Activated T-helper 1 cell treated with anti-CD3 and anti-CD28 coated beads, Interleukin-2, amount 50 U/mL, for 16 hours (primary cell): ENCODE measurements at places on chromosomes 1 and 21.

DNA sequence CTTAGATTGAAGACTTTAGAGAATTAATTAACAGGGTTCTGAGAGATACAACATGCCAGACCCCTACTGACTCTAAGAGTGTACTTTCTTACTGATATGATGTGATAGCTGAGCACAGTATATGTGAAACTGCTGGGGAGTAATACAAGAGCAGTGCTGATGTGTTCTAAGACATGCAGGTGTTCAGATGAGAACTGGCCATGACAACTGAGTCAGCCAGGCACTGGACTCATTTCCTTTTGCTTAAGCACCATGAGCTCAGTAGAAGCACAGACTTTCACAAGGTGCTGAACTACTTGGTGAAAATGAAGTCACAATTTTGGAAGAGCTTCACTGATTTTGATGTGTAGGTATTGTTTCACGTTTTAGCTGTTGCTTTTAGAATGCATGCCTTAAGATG is 15.9 kb upstream of the POGZ start:
- DNase-seq: no peak

GRCh38 chr1:72097851-72098570 is 184.3 kb downstream of the NEGR1 start:
- no peak for DNase-seq

- no peak for DNase-seq
Observed at GRCh38 chr1:86858524-86859261, 55.2 kb downstream of the SELENOF start.

GRCh38 chr21:21216047-21216446 is 217.8 kb downstream of the NCAM2 start:
- DNase-seq: no peak

GRCh38 chr1:117815926-117816325 is 113.5 kb downstream of the GDAP2 start:
- no peak for DNase-seq

- no peak for DNase-seq
Observed at GRCh38 chr1:236002572-236002971, 62.3 kb downstream of the NID1 start.

GRCh38 chr1:1672181-1672965 is 13.6 kb upstream of the CDK11B start:
- no peak for DNase-seq

GRCh38 chr1:40861224-40862003 is 749 bp downstream of the CITED4 start:
- DNase-seq: no peak

GRCh38 chr1:81470275-81470674 is 330.5 kb upstream of the ADGRL2 start:
- DNase-seq: no peak

DNA sequence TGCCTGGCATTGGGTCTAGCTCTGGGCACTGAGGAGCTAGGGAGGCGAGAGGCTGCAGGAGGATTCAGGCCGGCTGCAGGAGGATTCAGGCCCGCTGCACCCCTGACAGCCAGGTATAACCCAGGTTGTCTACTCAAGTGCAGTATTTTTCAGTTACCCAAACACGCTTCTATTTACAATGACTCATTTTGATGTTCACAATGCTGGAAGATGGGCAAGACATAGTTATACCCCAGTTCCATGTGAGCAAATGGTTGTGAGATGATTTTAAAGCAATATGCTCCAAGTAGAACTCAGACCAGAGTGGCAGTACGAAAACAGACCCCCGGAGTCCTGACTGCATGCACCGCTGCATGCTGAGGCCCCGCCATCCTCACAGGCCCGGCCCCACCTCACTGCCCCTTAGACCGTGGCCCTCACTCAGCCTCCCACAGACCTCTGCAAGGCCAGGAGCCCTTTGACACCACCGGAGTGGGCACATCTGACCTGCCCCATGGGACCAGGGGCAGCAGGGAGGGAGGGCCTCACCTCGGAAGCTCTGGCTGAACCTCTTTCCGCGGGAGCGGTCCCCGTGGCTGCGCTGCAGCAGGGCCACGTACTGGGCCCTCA is 553 bp downstream of the LEFTY1 start:
- no peak for DNase-seq

GRCh38 chr21:27448960-27449359 is 482.1 kb upstream of the ADAMTS5 start:
- no peak for DNase-seq

DNA sequence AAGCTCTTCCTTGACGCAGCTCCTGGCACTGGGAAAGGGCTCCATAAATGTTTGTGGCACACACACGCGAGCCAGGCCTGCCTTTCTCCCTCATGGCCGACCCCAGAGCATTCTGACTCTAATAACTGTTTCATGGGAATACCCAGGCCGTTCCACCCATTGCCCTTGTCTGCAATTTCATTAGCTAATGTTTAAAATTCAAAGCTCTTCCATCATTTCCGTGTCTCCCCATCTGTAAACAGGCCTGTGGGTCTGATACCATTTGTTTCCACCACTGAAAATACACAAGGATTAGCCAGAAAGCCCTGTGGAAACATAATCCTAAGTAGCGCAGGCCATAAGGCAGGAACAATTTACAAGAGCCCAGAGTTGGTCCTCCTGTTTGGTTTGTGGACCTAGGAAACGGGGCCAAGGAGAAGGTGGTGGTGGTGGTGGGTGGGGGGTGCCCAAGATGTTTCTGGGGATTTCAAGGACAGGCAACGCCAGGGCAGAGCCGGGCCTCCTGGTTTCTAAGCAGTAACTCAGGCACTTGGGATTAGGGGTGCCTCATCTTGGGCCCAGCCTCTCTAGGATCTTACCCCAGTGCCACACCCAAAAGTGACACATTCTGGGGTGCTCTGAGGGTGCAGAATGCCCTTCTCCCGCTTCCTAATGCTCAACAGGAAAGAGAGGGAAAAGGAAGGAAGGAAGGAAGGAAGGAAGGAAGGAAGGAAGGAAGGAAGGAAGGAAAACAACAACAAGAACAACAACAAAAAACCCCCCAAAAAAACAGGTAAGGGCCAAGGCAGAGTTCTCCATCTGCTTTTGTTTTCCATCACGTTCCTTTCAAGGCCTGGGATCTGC is 79.4 kb downstream of the SSBP3 start:
- no peak for DNase-seq

- no peak for DNase-seq
Observed at GRCh38 chr1:19385869-19386591, 73.9 kb downstream of the SLC66A1 start.

- DNase-seq: no peak
Observed at GRCh38 chr1:225711236-225711937, 58.5 kb upstream of the ENAH start.

DNA sequence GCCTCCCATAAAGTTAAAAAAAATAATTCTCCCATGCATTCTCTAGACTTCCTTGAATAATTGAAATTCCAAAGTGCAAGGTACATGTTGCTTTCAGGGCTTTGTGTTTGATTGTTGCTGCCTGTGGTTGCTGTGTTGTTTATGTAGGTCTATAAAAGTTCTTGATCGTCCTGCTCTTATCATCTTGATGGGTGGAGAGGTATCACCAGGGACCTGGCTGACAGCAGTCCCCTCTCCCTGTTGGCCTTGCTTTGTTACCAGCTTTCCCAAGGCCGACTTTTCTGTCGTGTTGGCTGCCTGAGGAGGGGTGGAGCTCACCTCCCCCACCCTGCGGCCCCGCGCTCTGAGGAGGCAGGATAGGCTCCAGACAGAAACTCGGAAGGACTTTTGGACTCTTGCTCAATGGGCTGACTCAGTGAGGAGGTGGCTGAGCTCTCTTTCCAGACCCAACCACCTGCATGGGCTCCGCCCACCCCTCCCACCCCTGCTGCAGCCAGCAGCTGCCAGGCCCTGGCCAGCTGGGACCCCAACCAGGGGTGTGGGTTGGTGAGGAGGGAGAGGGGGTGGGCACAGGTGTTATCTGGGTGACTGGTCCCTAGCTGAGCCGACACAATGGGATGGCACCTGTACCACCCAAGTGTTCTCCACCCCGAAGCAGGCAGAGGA is 2.0 kb downstream of the INAVA start:
- DNase-seq: no peak

DNA sequence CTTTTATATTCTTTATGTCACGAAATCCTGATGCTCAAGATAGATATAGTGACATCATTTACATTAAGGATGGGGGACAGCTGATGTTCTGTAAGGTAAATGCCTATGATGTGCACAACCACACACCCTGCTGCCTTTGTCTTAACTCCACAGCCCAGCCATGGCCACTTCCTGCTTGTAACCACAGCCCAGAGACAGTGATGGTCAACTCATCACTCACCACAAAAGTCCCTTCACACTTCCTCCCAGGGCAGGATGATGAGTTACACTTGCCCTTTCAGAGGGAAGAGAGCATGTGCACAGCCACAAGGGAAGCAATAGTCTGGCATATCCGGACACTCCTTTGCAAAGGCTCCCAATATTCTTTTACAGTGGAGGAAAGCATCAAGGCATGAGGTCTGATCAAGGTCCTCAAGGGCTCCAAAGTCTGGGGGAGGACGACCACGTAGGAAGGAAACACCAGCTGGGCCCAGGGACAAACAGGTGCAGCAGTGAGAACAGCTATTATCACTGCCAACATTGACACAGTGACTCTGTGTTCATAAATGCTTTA is 53.8 kb downstream of the PLPP3 start:
- no peak for DNase-seq

DNA sequence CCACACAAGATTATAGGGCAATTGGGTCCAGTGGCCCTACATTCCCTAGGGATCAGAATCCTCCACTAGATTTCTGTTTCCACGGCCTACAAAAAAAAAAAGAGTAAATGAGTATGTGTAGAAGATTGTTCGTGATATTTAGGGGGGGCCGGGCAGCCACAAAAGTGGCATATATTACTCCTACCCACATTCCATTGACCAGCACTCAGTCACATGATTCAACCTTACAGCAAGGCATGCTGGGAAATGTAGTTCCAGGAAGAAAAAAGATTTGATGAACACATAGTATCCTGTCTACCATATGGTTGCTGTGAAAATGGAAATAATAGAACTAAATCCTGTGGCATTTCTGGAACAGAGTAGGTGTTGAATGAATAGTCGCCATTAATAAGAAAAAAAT is 43.4 kb upstream of the GJB5 start:
- DNase-seq: no peak

DNA sequence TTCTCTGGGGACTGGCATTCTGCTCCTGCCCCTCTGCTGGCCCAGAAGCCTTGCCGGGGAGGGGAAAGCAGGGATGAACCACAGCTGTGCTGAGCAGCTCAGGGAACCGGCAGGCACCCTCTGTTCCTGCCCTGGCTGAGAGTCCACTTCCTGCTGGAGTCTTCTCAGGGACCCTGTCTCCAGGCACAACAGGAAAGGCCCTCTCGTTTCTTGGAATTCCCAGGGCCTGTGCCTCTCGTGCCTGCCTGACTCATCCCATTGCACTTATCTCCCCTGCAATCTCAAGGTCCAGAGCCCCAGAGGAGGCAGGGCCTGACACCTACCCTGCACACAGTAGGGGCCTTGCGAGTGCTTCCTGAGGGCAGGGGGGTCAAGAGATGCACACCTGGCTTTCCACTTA is 1.1 kb upstream of the EDN2 start:
- no peak for DNase-seq

- peak; percentile 1 for DNase-seq
Observed at GRCh38 chr21:39182484-39183271, 573 bp downstream of the PSMG1 start.

DNA sequence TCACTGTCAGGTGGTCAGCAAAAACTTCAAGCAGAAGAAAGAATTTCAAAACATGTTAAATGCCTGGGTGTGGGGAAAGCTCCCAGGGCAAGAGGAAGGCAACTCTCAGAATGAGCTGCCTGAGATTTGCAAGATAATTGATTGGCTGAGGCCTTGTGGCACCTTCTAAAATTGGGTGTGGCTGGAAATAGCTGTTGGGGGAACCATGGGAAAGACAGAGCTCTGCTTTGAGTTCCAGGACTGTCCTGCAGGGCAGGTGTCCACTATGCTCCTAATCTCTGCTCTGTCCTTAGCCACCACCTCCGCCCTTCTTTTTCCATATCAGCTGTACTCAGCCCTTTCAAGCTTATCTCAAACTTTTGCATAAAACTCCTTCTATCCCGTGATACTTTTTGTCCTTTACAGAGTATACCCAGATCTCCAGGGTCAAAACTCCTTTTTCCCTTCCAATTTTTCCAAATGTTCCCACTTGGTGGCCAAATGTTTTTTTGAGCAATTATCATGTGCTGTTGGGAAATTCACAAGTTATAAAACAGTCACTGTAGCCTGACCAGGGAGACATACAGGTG is 23.8 kb upstream of the PPP2R5A start:
- DNase-seq: no peak

- no peak for DNase-seq
Observed at GRCh38 chr1:17527036-17527914, 12.2 kb upstream of the ARHGEF10L start.

DNA sequence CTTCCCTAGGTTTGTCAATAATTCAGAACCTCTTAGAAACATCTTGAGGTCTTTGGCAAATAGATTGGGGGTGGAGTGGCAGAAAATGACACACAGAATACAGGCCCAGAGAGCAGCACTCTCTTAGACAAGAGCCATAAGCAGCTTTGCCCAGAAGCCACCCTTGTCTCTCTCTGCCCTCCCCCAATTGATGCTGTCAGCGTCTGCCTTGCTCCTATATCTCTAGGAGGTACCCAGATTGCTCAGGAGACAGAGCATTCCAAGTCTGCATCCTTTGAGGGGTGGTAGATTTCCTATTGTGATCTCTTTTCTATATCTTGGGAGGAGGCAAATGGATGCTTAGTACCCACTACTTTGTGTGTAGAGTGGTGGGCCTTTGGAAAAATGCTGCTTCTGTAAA is 1.8 kb downstream of the RGL1 start:
- DNase-seq: no peak
